ENCODE measurements at places on chromosomes 7 and 10.

GRCh38 chr10:72392571-72392970, 37.9 kb upstream of the DNAJB12 start:
- DNase-seq, result no peak

- DNase-seq, result no peak
These were observed 107.1 kb downstream of the PFKFB3 start for GRCh38 chr10:6309816-6310215.

DNA sequence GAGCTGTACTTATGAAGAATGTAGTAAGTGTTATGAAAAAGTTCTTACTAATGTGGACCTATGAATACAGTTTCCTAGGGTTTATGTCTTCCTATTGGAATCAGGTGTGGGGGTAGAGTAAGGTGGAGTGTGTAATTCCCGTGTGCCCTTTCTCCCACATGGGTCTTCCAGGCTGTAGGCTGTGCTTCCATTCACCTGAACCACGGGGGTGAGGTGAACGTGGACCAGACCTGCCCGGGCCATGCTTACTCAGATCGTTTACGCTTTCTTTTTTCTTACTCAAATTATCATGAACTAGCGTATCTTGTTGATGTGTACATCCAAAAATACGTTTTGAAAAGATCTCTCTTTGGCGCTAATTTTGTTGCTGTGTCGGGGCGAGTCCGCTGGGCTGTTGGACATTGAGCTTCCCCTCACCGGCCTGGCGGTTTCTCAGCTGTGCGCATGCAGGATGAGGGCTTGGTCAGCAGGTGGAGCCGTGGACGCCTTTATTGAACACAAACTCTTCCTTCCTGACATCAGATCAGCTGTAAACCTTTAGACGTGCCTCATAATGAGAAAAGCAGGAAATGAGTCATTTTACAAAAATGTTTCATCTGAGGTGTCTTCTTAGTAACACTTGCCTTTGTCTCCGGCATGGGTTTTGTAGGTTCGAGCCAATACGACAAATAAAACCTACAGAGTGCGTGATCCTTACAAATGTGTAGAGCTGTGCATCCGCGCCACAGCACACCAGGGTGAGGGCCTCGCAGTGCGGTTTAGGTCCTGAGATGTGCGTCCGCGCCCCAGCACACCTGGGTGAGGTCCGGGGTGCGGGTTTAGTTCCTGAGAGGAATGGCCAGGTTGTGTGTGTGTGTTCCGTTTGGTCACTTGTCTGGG, 53.8 kb downstream of the WDR37 start:
- DNase-seq, result peak; percentile 93

GRCh38 chr7:100513212-100513810, 25.7 kb upstream of the AGFG2 start:
- DNase-seq, result no peak

DNA sequence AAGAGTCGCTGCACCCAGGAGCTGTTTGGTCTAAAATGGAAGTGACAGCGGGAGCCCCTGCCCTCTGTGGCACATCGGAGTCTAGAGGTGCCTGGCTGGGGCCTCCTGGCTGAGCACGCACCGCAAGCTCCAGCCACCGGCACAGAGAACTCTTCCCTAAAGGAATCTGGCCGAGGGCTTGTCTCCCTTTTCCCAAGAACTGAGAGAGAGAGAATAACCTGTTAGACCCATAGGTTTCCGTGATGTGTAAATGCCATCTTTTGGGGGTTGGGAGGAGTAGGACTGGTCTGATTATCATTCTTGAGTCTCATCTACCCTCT, 47.3 kb downstream of the PROSER2 start:
- no peak for DNase-seq

DNA sequence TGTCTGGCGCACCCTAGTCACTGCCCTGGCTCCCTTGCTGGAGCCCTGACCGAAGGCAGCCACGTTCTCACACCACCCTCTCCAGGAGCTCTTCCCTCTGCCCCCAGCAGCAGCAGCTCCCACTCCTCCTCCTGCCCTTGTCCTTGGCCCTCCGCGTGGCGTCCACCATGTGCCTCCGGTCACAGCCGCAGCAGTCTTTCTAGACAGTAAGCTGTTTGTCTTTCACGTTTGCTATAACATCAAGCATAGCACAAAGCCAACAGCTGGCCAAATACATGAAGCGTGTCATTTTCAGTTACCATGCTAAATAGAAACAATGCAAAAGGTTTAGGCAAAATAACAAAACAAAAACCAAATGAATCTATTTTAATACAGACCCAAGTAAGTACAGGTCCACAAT, 3.3 kb downstream of the PITRM1 start:
- DNase-seq, result no peak

GRCh38 chr7:11579141-11579540, 252.9 kb downstream of the THSD7A start:
- DNase-seq, result no peak
